ENCODE measurements at places on chromosomes 5 and 9.

- no peak for DNase-seq
Observed at GRCh38 chr5:130035388-130035787, 131.1 kb downstream of the CHSY3 start.

GRCh38 chr9:111037708-111038330 lies 451 bp downstream of the LPAR1 start:
- peak; percentile 34 for DNase-seq

DNA sequence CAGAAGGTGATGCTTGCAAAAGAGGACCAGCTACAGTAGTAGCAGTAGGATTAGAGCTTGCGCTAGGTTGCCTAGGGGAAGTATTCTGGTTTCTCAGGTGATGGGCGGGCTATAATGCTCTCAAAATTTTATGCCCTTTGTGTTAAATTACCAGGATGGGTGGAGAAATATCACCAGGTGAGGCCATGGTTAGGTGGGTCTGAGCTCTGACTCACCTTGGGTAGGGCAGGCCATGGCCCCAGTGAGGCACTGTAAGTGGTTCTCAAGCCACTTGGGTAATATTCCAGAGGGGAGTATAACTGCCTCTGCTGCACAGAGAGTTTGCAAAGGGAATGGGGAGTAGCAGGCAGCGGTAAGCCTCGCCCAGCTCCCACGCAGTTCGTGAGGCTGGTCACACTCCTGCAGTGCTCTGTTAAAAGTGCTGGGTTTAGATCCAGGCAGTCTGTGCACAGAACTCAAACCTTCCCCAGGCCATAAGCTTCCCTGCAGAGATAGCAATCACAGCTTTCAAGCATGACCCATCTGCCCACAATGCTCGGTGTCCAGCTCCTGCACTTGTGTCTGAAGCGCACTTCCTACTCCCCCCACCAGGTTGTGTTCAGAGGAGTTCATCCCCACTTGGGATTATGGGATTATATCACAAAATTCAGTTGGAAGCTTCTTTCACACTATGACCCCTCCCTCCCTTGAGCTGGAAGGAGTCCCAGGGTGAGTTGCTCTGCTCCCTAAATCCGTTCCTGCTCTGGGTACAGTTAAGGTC lies 575.0 kb downstream of the CHSY3 start:
- DNase-seq, result peak; percentile 2

DNA sequence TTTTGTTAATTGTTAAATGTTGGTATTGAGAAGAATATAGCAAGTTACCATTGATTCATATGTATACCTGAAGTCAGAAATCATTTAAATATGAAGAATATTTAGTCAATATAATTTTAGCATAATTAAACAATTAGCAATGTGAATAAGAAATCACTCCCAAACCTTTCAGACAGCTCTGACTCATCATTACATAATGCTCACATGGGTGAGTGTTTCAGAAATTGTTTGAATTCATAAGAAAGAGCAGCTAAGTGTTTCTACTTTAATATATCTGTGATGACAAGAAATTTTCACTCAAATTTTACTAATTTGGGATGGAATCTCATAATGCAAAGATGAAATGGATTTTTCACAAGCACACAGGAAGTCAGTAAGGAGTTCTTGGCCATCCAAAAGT lies 42.0 kb upstream of the CDC42SE2 start:
- DNase-seq, result no peak

DNA sequence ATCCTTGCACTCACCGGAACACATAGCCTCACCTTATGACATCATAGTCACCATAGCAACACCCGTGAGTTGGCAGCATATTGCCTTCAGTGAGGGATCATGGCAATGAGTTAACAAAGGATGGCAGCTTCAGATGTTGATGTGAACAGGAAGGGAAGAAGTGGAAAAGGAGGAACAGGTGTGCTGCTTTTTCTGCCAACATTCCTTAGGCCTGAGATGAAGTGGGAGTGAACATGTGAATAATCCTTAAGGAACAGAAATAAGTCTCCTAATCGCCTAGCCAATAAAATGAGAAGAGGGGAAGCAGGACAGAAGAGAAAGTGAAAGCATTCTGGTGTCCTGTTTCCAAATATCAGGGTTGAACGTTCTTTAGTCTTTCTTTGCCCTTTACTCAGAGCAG lies 360.0 kb downstream of the BRINP1 start:
- DNase-seq, result no peak

- no peak for DNase-seq
Observed at GRCh38 chr5:143055596-143056338, 285.6 kb downstream of the ARHGAP26 start.

DNA sequence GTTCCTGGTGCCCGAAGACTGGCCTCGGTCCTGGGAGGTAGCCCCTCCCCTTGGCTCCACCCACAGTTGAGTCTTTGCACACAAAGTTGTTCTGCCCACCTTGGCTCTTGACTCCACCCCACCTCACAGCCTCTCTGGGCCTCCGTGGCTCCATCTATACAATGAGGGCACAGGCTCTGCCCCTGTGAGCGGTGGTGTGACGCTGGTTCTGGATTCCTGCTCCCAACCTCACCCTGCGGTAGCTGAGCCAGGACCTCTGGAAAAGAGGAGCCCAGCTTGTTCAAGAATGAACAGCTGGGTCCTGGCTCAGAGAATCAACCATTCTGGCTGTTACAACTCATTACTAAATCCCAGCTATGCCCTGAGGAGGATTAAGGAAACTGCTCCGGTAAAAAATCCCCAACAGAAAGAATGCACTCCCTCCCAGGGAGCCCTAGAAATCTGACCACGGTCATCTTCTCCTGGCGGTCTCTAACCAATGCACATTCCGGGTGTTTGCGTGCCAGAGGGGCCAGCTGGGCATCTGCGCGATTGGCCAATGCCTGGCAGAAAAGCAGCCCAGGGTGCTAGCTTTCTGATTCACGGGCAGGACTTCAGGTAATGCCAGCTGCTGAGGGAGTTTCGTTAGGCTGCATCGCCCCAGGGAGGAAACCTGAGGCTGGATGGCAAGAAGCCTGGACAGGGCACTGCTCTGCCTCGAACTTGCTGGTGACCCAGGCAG lies 9.9 kb upstream of the GRHPR start:
- peak; percentile 43 for DNase-seq

DNA sequence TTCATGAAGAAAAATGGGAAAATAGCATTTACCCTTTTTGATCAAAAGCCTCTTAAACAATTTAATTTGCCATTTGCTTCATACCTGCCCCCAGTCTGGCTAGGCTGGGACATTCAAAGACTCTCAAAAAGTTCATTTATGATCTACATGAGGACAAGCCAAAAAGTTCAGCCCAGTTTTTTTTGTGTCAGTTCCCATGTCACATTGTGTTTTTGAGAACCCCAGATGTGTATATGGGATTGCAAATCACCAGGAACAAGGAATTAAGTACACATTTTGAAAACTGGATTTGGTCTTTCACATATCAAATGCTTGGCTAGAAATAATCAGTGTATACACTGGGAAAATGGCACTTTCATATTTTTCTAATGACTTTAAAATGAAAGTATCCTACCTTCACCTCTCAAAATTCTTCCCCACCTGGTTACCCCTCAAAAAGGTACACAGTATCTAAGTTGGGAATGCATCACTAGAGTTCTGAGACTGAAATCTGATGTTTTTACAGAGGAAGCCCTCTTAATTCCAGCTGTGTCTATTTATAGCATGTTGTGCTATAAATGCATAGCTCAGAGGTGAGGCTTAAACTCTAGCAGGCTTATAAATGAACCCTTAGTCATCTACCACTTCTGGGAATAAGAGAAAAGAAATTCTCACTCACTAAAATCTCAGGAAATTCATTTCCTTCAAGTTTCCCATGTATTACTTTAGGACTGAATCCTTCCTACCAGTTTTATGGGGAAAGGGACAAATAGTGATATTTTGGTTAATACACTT lies 9.3 kb downstream of the STOM start:
- peak; percentile 77 for DNase-seq

- DNase-seq, result peak; percentile 65
Observed at GRCh38 chr5:95731571-95732554, 727 bp downstream of the RHOBTB3 start.

DNA sequence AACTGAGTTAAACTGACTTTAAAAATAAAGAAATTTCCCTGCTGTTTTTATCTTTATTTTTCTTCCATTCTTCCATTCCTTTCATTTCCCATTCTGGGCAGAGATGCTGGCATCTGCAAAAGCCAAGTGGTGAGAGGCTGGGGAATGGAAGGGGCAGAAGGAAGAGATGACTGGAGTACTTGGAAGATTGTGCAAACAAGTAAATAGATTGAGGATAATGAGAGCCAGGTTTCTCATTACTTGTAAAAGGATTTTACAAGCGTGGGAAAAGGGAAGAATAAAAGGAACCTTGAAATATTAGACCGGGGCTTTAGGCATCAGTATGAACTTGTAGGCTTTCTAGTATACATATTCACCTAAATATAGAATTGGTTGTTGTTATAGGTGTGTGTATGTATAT lies 341.2 kb downstream of the CAAP1 start:
- DNase-seq, result no peak
